ENCODE measurements at places on chromosomes 11 and 22. TPM values are rescaled to one million over a fixed set of nuclear protein-coding genes. Genes with fewer than 3 reads are reported as not detected.

Gene KRTAP5-10
- not detected for total RNA-seq

Gene CCDC81
- total RNA-seq, result 0.82 TPM

Gene PGA5
- 0.82 TPM for total RNA-seq

GRCh38 chr11:115193914-115194801 is 310.1 kb downstream of the CADM1 start:
- DNase-seq, result no peak

- no peak for DNase-seq
These were observed 213.7 kb downstream of the BARX2 start for GRCh38 chr11:129589190-129589860.

Measured in frontal cortex (tissue), 4 donors.